ENCODE measurements at places on chromosomes 4 and X.
A peak's percentile ranks its signal among the peaks of the same experiment; 100 is the strongest.

GRCh38 chr4:55903577-55903976 lies 45.2 kb upstream of the CEP135 start:
- DNase-seq, result no peak

DNA sequence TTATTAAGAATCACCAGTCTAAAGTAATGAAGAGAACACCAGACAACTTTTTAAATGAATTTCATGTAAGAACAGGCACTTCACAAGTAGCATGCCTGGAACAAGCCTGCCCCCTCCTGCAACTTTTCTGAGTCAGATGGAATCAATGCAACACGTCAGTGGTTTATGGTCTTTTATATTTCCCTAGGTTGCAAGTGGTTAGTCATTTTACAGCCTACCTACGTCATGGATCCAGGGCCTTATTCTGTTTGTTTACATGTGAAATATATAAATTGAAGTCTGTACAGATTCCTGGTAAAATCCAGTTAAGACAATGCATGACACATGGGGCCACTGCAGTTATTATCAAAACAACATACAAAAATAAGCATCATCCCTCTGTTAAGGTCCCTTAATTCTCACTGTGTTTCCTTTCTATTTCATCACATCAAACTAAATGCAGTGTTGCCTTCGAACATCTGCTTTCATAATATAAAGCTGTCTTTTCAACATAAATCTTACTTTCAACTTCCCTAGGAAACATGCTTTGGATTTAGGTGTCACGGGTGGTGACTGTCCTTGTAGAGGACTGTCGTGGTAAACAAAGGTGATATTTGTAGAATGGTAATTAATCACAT lies 309.3 kb downstream of the FRMPD4 start:
- DNase-seq, result peak; percentile 88

- no peak for DNase-seq
Measured at GRCh38 chrX:143472347-143472938, 44.8 kb downstream of the SPANXN3 start.

GRCh38 chrX:1397441-1398270 lies 5.7 kb upstream of the SLC25A6 start:
- no peak for DNase-seq

DNA sequence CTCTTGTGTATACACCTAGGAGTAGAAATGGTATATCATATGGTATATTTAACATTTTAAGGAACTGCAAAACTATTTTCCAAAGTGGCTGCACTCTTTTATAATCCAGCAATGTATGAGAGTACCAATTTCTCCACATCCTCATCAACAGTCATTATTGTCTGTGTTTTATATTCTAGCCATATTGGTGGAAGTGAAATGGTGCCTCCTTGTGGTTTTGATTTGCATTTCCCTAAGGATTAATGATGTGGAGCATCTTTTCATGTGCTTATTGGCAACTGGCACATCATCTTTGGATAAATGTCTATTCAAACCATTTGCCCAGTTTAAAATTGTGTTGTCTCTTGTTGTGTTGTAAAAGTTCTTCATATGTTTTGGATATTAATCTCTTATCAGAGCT lies 9.6 kb downstream of the BMP15 start:
- DNase-seq, result no peak

- DNase-seq, result no peak
Measured at GRCh38 chrX:54422168-54422567, 18.0 kb upstream of the TSR2 start.

Measured in fibroblast of skin of abdomen (primary cell).